ENCODE measurements at places on chromosomes 2 and 18. TPM values are rescaled to one million over a fixed set of nuclear protein-coding genes. Genes with fewer than 3 reads are reported as not detected.
A peak's percentile ranks its signal among the peaks of the same experiment; 100 is the strongest.

Gene ACVR2A
- total RNA-seq: 14.3 TPM

Gene SP140
- total RNA-seq: 3.3 TPM

Gene SNED1
- 5.6 TPM for total RNA-seq

Gene ADGRF3
- total RNA-seq: 0.72 TPM

Gene SERTAD2
- 16.1 TPM for total RNA-seq

Gene TMEM178A
- 0.97 TPM for total RNA-seq

GRCh38 chr2:168191955-168192785, 55.2 kb downstream of the STK39 start:
- DNase-seq: no peak

- DNase-seq: no peak
Measured at GRCh38 chr2:20465716-20466394, 19.0 kb downstream of the RHOB start.

DNA sequence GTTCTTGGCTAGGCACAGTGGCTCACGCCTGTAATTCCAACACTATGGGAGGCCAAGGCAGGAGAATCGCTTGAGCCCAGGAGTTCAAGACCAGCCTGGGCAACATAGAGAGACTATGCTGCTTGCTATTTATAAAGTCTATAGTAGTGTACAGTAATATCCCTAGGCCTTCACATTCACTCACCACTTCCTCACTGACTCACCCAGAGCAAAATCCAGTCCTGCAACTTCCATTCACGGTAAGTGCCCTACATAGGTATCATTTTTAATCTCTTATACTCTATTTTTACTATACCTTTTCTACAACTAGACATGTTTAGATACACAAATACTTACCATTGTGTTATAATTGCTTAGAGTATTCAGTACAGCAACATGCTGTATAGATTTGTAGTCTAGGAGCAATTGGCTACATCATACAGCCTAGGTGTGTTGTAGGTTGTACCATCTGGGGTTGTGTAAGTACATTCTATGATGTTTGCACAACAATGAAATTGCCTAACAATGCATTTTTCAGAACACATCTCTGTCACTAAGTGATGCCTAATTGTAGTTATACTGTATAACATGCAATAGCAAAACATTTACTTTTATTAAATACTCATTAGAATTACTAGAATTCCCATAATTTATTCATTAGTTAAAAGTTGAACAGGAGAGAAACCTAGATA, 8.8 kb downstream of the DHX57 start:
- no peak for DNase-seq

- no peak for DNase-seq
Measured at GRCh38 chr2:239774142-239774462, 251.0 kb downstream of the NDUFA10 start.

- no peak for DNase-seq
Measured at GRCh38 chr18:6728809-6729246, 688 bp upstream of the ARHGAP28 start.

DNA sequence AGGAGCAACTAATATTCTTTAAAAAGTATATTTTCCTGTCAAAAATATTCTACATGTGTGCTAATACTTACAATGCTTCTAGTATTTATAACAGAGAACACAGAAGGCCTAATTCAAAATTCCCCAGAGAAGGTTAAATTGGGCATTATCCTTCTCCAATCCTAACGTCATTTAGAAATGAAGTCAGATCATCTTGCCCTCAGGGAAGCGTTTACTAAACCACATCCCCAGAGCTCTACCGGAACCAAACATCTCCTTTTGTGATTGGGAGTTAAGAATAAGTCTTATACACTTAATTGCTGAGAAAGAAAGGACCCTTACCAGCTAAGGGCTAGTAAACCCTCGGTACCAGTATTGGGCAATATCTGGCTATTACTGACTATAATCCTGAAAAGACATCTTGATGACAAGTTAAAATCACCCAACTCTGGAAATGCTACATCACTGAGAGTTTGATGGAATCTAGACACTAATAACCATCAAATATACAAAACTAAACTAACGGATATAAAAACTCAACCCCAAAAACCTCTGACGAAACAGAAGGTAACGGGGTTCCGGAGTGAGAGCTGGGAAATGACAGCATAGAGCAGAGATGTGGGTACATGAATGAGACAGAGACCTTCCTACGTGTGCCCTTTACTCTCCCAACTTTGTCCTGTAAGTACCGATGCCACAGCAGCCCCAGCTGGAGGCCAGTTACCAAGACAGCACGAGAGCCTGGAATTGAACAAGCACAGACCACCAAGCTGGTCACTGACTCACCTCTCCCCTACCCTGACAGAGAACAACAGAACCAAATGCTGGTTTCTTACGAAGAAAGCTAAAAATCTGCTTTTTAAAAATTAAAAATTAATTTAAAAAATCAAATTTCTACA, 35.0 kb downstream of the WDSUB1 start:
- DNase-seq: no peak

GRCh38 chr2:101502095-101502494, 27.2 kb upstream of the RFX8 start:
- DNase-seq: no peak

DNA sequence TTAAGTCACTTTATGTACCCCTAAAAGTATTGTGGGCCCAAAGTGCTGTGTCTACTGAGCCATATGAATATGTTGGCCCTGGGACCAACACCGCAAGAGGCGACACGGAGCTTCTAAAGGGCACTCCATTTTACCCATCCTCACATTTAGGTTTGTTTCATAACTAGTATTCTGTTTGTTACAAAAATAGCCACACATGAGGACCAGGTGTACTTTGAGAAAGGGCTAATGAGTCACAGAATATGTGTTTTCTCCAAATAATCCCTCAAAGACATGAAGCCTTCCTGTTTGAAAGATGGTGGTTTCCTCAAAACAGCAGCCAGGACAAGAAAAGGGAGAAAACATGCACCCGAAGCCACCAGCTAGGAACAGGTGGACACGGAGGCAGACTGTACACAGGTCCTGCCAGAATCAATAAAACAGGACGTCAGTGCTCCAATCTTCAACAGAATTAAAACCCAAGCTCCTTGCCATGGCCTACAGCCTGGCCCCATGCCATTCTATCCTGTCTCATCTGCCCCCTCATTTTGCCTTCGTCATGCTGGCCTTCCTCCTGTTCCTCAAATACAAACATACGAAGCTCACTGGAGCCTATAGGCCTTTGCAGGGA, 21.8 kb upstream of the GRB14 start:
- DNase-seq: no peak

DNA sequence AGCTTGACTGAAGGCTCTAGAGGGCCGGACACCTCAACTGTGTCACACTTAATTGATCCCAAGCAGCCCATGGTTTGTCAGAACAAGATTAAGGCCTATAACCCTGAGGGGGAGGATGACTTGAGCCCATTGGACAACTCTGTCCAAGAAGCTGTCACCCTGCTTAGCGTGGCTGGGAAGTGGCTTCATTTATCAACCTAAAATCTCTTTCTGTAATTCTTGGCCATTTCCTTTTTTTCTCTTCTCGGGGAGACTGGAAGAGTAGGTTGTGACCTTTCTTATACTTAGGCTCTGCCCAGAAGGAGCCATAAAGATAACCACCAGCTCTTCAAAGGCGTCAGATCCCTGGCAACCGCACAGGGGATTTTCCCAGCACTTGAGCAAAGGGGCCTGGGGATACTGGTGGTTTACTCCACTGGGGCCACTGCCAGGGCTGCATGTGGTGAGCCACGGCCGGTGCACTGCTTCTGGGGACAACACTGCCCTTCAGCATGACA, 265.5 kb downstream of the CYRIA start:
- DNase-seq: peak; percentile 42

DNA sequence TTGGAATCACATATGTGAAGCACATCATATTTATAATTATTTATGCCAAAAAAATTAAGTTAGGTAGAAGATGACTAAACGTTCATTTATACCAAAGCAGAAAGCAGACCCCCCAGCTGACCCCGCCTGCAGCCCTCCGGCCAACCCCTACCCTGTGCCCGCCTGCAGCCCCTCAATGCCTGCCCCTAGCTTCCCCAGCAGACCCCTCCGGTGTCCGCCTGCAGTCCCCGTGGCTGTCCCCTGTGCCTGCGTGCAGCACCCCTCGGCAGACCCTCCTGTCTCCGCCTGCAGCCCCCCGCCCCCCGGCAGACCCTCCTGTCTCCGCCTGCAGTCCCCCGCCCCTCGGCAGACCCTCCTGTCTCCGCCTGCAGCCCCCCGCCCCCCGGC, 136.2 kb downstream of the NFATC1 start:
- no peak for DNase-seq

DNA sequence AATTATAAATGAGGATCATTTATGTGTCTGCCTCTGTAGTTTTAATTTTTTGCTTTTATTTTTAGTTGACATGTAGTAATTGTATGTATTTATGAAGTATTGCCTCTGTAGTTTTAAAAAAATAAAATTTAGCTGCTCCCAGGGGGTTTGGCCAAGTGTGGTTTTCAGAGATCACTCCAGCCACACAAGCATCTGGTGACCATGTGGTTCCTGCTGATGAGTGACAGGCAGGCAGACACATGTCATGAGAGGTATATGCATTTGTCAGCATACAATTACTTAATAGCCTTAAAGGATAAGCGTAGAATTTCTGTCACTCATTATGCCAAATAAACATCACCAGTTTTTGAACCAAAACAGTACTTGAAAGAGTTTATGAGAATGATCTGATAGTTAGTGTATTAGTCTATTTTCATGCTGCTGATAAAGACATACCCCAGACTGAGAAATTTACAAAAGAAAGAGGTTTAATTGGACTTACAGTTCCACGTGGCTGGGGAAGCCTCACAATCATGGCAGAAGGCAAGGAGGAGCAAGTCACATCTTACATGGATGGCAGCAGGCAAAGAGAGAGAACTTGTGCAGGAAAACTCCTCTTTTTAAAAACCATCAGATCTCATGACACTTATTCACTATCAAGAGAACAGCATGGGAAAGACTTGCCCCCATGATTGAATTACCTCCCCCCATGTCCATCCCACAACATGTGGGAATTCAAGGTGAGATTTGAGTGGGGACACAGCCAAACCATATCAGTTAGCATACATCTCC, 29.6 kb downstream of the MREG start:
- DNase-seq: no peak

GRCh38 chr18:60047556-60047955, 147.8 kb downstream of the PMAIP1 start:
- DNase-seq: no peak

GRCh38 chr2:219291394-219291793, 12.2 kb downstream of the DNAJB2 start:
- DNase-seq: no peak
